ENCODE measurements at places on chromosomes 2 and 18.

DNA sequence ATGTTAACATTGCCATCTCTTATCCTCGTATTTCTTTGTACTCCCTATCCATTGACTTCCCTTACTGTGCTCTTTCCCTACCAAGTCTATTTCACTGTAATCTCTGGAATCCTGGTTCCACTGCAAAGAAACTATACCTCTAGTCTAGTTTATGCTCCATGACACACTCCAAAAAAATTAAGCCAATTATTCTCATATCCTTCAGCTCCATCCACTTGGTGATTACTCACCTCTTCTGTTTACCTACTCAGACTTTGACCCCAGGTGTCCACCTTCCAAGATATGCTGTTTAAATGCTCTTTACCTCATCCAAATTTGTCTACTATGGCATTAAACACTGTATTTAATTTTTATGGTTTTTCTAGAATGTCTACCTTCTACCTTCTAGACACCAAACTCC, 137.9 kb downstream of the ATAD2B start:
- H3K4me1 ChIP-seq = no peaks in the 10 kb centered on the region
- H3K27ac ChIP-seq = no peak overlapping the region
- no peak for DNase-seq
- peaks cover 25% of the 10 kb centered on the region for H3K36me3 ChIP-seq
- no peak overlapping the region for H3K4me3 ChIP-seq

- peaks cover 14% of the 10 kb centered on the region for H3K4me1 ChIP-seq
- H3K4me3 ChIP-seq = no peak overlapping the region
- peaks cover 55% of the 10 kb centered on the region for H3K36me3 ChIP-seq
- H3K27me3 ChIP-seq = peaks cover 3% of the 10 kb centered on the region
- DNase-seq = no peak
Measured at GRCh38 chr2:239158641-239159475, 242.0 kb downstream of the HDAC4 start.

DNA sequence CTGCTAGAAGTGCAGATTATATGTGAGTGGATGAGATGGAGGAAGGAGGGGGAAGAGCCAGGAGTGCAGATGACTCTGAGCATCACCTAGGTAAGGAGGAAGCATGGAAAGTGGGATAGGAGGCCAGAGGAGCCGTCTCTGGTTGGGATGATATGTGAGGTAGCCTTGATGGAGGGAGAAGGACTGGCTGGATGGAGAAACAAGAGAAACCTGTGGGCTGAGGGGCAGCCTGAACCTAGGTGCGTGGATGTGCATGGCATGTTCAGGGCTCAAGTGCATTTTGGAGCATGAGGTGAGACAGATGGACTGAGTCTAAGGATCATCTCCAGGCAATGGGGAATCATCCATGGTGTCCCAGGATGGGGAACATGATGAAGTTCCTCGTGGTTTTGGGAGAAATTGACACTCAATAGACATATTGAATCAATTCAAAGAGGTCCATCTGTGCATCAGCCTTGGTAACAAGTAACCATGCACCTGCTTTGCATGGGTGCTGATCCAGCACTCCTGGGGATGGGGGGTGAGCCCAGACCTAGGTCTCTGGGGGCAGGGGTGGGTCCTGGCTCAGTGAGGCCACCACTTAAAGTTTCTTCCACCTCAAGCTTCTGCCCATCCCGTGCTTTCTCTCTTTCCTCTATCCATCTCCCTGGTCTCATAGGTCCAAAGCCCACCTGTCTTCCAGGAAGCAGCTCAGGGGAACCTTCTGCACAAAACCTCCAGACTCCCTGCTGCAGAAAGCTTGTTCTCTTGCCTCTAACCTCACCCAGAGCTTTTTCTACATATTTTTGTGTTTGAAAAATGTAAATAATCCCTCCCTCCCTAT, 19.2 kb downstream of the MYCN start:
- H3K4me3 ChIP-seq = no peak overlapping the region
- no peak overlapping the region for H3K27ac ChIP-seq
- H3K4me1 ChIP-seq = peaks cover 35% of the 10 kb centered on the region
- peaks cover 4% of the 10 kb centered on the region for H3K27me3 ChIP-seq
- no peak for DNase-seq

DNA sequence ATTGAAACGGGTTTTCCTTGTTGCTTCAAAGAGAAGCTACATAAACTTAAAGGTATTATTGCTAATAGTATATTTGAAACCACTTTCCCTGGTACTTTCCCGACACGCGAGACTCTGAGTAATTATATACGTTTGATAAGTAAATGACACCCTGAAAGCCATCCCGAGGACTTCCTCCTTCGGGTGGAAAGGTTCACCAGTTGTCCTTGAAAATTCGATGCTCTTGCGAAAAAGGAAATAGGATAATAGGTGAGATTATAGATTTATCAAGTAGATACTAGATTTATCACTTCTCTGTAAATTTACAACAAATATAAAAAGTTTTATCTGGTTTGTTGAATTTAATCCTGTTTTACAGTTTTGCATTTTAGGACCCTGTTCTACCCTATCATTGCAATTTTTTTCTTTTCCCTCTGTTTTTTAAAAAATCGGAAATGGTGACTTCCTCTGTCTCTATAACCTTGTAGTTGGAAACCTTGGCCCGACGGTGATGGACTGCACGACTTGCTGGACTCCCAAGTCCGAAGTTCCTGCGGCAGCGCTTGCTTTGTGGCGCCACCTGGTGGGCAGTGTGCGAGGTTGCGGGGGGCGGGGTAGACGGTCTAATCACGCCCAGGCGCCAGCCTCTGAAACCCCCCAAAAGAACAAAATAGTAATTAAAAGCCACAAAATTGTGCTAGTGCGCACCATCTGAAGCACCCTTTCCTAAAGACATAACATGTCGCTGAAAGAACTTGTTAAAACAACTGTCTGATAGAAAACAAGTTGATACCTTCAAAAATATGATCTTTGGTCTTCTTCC, 972 bp upstream of the DLX2 start:
- H3K27ac ChIP-seq = no peak overlapping the region
- DNase-seq = peak; percentile 94
- H3K36me3 ChIP-seq = no peaks in the 10 kb centered on the region
- peaks cover 97% of the 10 kb centered on the region for H3K27me3 ChIP-seq

DNA sequence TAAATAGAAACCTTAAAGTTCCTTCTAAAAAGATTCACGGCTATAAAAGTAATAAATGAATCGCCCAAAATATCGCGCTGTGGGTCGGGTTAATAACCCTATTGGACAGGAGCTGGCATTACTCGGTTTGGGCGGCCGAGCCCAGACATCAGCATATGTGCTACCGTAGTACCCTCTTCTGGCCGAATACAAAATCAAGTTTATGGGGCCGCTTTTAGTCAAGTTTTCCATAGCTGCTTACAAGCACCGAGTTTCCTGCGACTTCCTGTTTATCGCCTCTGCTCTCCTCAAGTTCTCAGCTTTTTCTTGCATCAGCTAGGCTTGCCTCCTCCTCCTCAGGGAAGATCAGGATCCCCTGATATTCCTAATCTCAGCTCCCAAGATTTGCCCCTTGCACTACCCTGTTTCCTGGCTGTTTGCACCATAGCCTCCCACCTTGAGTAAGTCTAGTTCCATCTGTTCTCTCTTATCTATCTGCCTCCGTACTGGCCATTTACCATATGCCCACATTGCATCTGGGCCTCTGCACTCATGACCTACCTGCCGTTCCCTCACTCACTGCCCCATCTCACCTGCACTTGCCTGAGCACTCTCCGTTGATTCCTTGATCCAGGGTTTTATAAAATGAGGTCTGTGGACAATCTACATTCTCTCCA, 56.1 kb downstream of the SLC35F5 start:
- peaks cover 15% of the 10 kb centered on the region for H3K36me3 ChIP-seq
- peaks cover 25% of the 10 kb centered on the region for H3K4me1 ChIP-seq
- no peak overlapping the region for H3K27ac ChIP-seq
- no peaks in the 10 kb centered on the region for H3K27me3 ChIP-seq
- H3K4me3 ChIP-seq = no peak overlapping the region

GRCh38 chr2:20208476-20208859, 16.5 kb downstream of the SDC1 start:
- H3K4me1 ChIP-seq = peaks cover 67% of the 10 kb centered on the region
- peaks cover 6% of the 10 kb centered on the region for H3K27me3 ChIP-seq

- H3K36me3 ChIP-seq = no peaks in the 10 kb centered on the region
- no peak overlapping the region for H3K27ac ChIP-seq
- peaks cover 3% of the 10 kb centered on the region for H3K27me3 ChIP-seq
- H3K4me1 ChIP-seq = peaks cover 30% of the 10 kb centered on the region
- DNase-seq = no peak
- H3K4me3 ChIP-seq = no peak overlapping the region
Measured at GRCh38 chr18:32440518-32440917, 30.2 kb downstream of the GAREM1 start.

DNA sequence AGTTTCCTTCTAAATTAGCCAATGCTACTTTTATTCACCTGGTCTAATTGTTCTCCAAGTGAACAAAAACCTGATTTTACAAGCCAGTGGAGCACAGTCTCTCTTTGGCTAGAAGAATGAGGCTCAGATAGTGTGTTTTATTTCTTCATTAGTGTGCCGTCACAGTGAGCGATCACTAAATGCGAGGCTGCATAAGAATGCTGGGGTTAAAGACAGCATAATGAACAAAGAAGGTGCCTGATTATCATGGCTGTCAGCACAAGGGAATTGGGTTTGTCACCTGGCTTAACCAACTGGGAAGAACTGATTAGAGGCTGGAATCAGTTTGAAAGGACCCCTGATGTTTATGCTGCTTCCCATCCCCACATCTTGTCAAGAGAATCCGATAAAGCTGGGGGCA, 76.4 kb downstream of the EPHA4 start:
- H3K4me1 ChIP-seq = peaks cover 70% of the 10 kb centered on the region
- no peak overlapping the region for H3K4me3 ChIP-seq
- no peak for DNase-seq
- H3K27ac ChIP-seq = peak overlapping the region; percentile 93
- H3K27me3 ChIP-seq = no peaks in the 10 kb centered on the region

GRCh38 chr2:113058998-113059960, at the start of gene IL36RN:
IL36RN (plus strand) TSS chr2:113059198; CDS start chr2:113059439, 241 bp downstream.
- H3K4me1 ChIP-seq = no peaks in the 10 kb centered on the region
- no peak within 1 kb of the TSS for H3K4me3 ChIP-seq
- DNase-seq = no peak

GRCh38 chr18:43364535-43364934, 87.2 kb upstream of the SYT4 start:
- no peak overlapping the region for H3K27ac ChIP-seq
- no peak for DNase-seq
- no peaks in the 10 kb centered on the region for H3K36me3 ChIP-seq
- H3K4me1 ChIP-seq = no peaks in the 10 kb centered on the region
- H3K4me3 ChIP-seq = no peak overlapping the region

DNA sequence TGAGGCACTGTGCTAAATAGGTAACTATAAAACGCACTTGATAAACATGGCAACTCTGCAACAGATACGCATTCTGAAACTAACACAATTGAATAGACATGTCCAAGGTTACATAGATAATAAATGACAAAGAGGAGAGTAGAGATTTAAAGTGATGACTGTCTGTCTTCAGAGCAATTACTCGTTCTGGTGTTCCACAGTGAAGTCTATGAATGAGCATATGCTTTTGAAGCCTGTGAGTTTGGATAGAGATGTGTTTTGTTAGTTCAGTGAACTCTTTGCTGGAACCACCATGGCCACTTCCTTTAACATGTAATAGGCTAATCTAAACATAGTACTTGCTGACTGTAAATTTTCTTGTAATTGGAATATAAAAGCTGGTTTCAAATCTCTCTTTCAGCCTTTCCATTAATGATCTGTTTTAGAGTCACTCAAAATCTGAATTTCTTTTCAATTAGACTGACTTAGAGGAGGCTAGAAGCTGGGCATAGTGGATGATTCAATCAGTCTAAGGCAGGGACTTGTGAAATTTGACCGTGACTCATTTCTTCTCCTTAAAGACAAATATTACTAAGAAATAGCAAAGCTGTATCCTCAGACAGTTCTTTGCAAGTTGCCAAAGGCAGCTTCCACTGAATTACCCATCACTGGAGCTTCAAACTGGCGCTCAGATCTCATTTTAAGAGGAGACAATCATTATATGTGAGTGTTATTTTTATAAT, 1130.1 kb upstream of the CELF4 start:
- no peaks in the 10 kb centered on the region for H3K36me3 ChIP-seq
- DNase-seq = no peak

- no peak overlapping the region for H3K4me3 ChIP-seq
- no peak overlapping the region for H3K27ac ChIP-seq
- H3K27me3 ChIP-seq = peaks cover 3% of the 10 kb centered on the region
- DNase-seq = no peak
Measured at GRCh38 chr18:44518666-44519065, 162.0 kb upstream of the SETBP1 start.

DNA sequence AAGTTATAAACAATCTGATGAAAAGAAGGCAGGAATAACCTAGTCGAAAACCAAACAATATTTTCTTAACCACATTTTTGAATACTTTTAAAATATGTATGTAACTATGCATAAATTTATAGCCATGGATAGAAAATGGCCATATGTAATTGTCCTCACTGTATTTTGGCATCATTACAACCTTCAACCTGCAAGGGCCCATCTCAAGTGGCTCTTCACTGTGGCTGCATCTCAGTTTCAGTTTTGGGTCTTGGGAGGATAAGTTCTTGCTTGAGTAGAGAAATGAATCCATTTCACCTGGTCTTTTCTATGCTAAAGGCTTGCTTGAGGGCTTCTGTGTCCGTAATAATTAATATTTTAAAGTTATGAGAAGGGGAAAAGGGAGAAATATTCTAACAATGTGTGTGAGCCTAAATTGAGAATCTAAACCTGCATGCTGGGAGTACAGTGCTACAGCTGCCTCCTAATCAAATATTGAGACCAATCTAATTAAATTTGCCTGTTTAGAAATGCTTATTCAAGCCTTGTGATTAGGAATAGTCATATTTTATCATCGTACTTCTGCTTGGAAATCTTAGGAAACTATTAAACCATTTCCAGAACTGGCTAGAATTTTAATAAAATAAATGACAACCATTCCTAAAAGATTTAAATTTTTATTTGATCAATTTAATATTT, 92.5 kb downstream of the EML4 start:
- no peaks in the 10 kb centered on the region for H3K27me3 ChIP-seq
- no peaks in the 10 kb centered on the region for H3K4me1 ChIP-seq
- DNase-seq = no peak
- H3K36me3 ChIP-seq = peaks cover 44% of the 10 kb centered on the region
- peak overlapping the region; percentile 91 for H3K27ac ChIP-seq

- DNase-seq = no peak
- no peaks in the 10 kb centered on the region for H3K36me3 ChIP-seq
- no peak overlapping the region for H3K27ac ChIP-seq
- H3K4me1 ChIP-seq = no peaks in the 10 kb centered on the region
- peaks cover 8% of the 10 kb centered on the region for H3K27me3 ChIP-seq
- no peak overlapping the region for H3K4me3 ChIP-seq
Measured at GRCh38 chr2:191835539-191836350, 11.1 kb downstream of the CAVIN2 start.

GRCh38 chr2:240340361-240340761, 95.1 kb upstream of the GPC1 start:
- no peaks in the 10 kb centered on the region for H3K36me3 ChIP-seq
- H3K27ac ChIP-seq = no peak overlapping the region
- H3K4me1 ChIP-seq = no peaks in the 10 kb centered on the region
- no peak for DNase-seq

DNA sequence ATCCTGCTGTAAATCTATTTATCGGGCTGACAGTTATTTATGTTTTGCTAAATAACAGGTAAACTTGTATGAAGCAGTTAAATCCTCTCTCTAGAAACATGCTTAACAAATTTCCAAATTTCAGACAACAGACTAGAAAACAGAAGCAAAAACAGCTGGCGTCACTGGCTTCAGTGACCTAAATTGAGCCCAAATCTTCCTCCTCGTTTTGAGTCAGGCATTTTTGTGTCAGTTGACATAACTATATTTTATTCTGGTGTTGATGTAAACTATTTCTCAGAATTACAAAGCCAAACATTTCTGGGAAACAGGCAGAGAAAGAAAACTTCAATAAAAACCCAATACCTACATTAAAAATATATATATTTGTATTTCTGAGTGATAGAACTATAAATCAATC, 21.7 kb downstream of the RBMS1 start:
- peaks cover 3% of the 10 kb centered on the region for H3K36me3 ChIP-seq
- peaks cover 31% of the 10 kb centered on the region for H3K4me1 ChIP-seq
- no peaks in the 10 kb centered on the region for H3K27me3 ChIP-seq
- H3K27ac ChIP-seq = no peak overlapping the region

Measured in nephron progenitor cell (in vitro differentiated cells).